ENCODE measurements at places on chromosomes 7 and 10.

GRCh38 chr7:113431406-113431805 is 313.1 kb upstream of the SMIM30 start:
- no peak for DNase-seq

DNA sequence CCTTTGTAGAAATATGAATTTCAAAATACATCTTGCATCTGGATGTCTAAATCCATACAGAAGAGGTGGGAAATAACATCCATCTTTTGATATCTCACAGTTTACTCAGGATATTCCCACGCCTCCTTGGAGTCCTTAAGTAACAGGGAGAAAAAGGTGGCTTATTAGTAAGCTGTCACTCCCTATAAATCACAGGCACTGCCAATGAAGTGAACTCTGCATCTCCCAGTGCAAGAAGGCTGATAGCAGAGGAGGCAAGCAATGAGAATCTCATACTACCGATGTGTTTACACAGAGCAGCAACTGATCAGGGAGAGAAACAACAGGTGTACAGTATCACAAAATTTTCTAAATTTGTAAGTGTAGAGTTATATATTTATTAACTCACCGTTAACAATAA is 551.8 kb downstream of the NXPH1 start:
- DNase-seq, result no peak

- no peak for DNase-seq
Observed at GRCh38 chr10:98949306-98949705, 286.3 kb downstream of the HPSE2 start.

DNA sequence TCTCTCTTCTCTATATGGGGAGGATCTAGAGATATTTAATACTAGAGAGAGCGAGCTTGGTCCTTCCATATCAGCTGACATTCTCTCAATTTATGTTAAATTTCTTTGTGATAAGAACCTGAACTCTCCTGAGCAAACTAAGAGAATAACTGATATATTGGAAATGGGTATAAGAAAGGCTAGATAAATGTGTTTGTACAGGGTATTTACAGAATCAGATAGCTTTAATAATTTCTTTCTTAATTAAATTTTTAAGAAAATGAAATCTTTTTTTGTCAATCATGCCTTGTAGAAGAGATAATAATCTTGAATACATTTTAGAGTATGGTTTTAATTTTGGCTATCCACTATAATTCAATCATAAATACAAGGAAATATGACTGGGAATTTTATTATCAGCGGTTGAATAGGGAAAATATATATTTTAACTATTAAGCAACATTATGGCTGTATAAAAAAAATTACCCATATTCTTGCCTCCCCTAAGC is 58.7 kb downstream of the ANKIB1 start:
- DNase-seq, result no peak

All from Jurkat, Clone E6-1 (cell line).